Activated naive CD8-positive, alpha-beta T cell treated with anti-CD3 and anti-CD28 coated beads for 36 hours (primary cell): ENCODE measurements at places on chromosomes 16 and 17. TPM values are rescaled to one million over a fixed set of nuclear protein-coding genes. Genes with fewer than 3 reads are reported as not detected.

Gene TEKT5
- total RNA-seq: not detected

Gene HCRT
- not detected for total RNA-seq

Gene ESRP2
- 0.92 TPM for total RNA-seq

Gene BIRC5
- 102 TPM for total RNA-seq

Gene KATNIP
- total RNA-seq: 10.1 TPM

DNA sequence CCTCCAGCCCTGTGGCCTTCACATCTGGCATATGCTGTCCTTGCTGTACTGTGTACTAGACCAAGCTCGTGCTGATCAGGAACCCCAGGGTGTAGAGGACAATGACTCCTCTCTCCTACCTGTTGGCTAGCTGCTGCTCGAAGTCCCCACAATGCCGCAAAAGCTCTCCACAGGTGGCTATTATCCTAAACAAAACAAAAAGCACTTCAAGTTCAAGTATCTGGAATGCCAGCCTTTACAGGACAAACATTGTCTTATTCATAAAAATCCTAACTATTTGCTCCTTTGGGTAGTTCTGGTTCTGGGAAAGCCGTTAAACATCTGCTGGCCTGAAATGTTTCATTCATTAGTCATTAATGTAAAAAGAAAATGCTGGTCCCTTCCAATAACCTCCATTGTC is 42.8 kb downstream of the COG7 start:
- no peak for DNase-seq

DNA sequence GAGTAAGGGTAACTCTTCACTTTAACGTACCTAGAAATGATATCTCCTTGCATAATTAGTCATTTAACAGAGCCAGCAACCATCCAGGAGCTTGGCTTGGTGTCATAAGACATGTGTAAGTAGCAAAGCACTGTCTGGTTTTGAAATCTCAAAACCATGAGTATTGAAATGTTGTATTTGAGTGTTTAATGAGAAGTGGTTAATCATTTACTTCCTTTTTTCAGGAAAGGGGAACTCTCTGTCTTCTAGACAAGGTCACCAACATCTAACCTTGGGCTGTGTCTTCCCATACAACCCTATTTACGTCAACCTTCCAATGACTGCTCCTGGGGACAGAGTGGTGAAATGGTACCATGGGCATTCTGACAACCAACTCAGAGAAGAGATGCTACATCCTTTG is 27.1 kb downstream of the PMP22 start:
- DNase-seq: no peak

DNA sequence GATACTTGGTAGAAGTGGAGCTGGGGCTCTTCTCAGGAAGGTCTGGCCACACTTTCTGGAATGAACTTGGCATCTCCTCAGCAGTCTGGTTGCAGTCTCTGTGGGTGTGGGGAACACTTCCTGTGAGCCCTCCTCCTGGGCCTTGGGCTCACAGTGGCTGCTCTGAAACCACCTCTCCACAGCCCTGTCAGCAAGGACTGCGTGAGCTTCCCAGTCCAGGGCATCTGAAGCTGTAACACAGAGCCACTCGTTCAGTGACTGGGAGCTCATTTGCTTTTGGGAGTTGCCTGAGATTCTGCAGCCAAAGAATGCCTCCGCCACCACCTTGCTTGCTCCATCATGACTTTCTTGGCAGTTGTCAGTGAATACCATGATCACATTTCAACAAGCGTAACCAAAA is 60.0 kb downstream of the CLEC16A start:
- no peak for DNase-seq

DNA sequence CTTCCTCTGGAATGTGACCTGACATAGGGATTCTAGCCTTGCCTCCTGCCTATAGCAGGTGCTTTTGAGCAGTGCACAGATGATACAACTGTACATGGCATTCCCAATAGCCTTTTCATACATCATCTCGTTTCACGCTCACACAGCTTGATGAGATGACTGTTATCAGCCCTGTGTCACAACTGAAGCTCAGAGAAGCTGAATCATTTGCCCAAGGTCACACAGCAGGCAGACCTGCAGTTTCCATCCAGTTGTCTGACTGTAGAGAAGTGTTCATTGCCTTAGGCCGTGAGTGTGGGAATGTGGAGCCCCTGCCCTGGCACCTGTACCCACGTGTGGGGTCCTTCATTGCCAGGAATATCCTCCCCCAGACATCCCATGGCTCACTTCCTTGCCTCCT is 20.1 kb downstream of the WFDC1 start:
- no peak for DNase-seq

DNA sequence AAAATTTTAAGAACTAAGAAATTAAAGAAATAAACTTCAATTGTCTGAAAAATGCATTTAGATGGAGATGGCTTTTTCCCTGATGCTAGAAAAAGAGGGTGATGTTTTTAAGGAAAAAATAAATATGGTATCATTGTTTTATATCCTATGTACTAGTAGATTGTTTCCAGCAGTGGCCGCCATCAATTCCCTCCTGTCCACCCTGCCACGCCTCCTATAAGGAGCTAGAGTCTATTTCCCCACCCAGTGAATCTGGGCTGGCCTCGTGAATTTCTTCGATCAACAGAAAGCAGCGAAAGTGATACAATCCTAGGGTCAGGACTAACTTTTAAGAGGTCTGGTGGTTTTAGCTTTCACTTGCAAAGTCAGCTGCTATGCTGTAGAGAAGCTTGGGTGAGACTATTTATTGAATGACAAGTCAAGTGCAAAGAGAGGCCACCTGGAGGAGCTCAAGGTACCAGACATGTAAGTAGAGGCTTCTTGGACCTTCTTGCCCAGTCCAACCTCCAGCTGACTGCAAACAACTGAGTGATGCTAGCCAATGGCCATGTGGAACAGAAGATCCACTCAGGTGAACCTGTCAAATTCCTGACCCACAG is 80.9 kb upstream of the MTMR4 start:
- DNase-seq: no peak

- peak; percentile 51 for DNase-seq
These were observed at the start of gene CTRB1 for GRCh38 chr16:75218256-75219076. Gene CTRB1 (plus strand): TSS chr16:75218988. CDS start chr16:75219008, 20 bp downstream.

GRCh38 chr17:66386498-66387351 is 84.3 kb downstream of the PRKCA start:
- DNase-seq: no peak

DNA sequence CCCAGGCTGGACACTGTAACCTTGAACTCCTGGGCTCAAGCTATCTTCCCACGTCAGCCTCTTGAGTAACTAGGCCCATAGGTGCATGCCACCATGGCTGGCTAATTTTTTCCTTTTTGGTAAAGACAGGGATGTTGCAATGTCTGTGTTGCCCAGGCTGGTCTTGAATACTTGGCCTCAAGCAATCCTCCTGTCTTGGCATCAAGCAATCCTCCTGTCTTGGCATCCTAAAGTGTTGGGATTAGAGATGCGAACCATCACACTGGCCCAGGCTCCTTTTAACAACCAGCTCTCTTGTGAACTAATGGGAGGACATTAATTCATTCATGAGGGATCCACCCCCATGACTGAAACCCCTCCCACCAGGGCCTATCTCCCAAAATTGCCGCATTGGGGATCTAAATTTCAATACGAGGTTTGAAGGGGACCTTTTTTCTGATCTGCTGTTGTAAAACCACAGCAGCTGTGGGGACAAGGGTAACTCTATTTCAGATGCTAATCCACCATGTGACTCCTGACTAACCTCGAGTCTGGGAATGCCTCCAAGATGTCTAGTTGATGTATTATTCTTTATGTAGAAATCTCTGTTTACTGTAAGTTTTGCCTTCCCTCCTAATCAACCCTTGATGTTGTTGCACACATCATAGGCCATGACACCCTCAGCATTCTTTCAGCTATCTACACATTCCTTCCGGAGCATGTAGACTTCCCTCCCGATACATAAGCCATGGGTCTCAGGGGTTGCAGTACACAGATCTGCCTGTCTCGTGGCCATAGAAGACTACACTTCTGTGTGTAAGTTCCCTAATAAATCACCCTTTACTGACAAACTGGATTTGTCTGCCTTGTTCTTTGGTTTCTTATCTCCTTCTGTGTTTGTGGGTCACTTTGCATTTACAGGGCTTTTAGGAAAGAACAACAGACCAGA is 37.6 kb downstream of the RNF112 start:
- no peak for DNase-seq
